Activated T-cell treated with anti-CD3 and anti-CD28 coated beads, Interleukin-2, amount 50 U/mL, for 48 hours (primary cell): ENCODE measurements at places on chromosomes 13 and 19.
A peak's percentile ranks its signal among the peaks of the same experiment; 100 is the strongest.

GRCh38 chr13:110507678-110508381 lies 53.7 kb downstream of the RAB20 start:
- DNase-seq, result no peak

- DNase-seq, result no peak
Measured at GRCh38 chr13:24741016-24741662, 22.8 kb upstream of the RNF17 start.

DNA sequence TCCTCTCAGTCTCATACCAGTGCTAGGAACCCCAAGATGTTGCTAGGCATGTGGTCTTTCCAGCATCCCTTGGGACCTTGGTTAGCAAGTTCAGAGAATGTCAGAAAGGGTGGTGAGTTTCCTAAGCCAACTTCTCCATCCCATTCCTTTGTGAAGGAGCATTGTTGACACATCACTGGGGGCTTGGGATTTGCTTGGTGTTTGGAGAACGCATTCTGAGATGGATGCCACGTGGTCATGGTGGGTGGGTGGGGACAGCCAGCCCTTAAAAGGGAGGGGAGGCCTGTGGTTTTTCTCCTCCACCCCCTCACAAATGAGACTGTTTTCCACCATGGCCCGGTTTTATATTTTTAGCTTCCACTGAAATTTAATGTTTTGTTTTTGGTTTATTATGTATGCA lies 83.3 kb upstream of the ZNF536 start:
- no peak for DNase-seq

DNA sequence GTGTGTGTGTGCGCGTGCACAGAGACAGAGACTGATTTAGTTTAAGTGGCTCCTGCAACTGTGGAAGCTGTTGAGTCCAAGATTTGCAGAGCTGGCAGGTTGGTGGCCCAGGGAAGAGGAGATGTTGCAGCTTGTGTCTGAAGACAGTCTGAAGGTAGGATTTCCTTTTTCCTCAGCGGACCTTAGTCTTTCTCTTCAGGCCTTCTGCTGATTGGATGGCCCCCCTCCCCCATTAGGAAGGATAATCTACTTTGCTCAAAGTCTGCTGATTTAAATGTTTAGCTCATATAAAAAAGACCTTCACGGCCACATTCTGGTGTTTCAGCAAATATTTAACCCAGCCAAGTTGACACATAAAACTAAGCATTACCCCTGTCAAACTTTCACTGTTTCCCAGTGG lies 84.3 kb downstream of the SLC15A1 start:
- DNase-seq, result no peak

- DNase-seq, result no peak
Measured at GRCh38 chr19:34555447-34555846, 73.9 kb downstream of the WTIP start.

- DNase-seq, result no peak
Measured at GRCh38 chr13:71546881-71547280, 320.1 kb downstream of the DACH1 start.

DNA sequence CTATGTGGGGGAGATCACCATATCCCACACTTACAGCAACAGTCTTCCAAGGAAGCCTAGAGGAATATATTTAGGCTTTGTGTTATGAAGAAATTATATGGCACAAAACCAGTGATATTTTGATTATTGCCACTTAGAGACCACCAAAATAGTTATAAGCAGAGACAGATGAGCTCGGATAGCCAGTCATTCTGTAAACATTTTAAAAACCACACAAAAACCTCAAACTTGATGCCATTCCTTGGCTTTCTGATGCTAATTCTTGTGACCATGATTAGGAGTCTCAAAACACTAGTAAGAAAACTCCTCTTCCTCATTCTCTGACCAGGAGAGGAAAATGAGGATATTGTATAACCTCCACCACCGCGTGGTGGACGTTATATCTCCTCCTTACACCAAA lies 496.4 kb downstream of the FOXO1 start:
- DNase-seq, result no peak

DNA sequence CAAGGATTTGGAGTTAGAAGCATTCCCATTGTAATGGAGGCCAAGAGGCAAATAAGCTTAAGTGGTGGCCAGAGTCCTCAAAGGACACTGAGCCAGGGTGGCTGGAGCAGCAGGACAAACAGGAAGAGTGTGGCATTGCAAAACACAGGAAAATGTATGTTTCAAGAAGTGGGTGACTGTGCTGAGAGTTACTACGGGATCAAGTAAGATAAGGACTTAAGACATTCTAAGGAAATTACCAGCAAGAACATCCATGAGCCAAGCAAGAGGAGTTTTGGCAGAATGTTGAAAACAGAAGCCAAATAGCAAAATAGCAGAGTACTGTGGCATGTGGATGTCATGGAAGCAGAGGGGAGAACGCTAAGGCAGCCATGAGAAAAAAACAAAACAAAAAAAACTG lies 104.2 kb downstream of the RAP2A start:
- no peak for DNase-seq

- no peak for DNase-seq
Measured at GRCh38 chr13:46131705-46132104, 26.9 kb upstream of the CPB2 start.

- no peak for DNase-seq
Measured at GRCh38 chr13:47092202-47092601, 195.3 kb upstream of the HTR2A start.

GRCh38 chr19:45200568-45200967 lies 22.0 kb downstream of the BLOC1S3 start:
- no peak for DNase-seq

- DNase-seq, result peak; percentile 82
Measured at GRCh38 chr19:19460761-19461265, 54.5 kb downstream of the TSSK6 start.

DNA sequence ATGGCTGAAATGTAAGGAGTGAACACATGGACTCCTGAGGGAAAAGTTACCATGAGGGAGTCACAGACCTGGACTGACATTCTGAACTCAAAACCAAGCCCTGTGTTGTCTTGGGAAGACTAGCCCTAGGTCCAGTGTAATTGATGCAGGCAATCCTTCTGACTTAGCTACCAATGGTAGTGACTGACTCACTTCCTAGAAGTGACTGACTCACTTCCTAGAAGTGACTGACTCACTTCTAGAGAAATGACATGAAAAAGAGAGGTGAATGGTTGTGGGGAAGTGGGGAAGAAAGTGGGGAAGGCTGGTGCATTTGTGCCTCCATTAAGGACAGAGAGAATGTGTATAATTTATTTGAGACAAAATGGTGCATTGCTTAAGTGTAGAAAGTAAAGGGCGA lies 49.9 kb downstream of the EDNRB start:
- DNase-seq, result no peak

DNA sequence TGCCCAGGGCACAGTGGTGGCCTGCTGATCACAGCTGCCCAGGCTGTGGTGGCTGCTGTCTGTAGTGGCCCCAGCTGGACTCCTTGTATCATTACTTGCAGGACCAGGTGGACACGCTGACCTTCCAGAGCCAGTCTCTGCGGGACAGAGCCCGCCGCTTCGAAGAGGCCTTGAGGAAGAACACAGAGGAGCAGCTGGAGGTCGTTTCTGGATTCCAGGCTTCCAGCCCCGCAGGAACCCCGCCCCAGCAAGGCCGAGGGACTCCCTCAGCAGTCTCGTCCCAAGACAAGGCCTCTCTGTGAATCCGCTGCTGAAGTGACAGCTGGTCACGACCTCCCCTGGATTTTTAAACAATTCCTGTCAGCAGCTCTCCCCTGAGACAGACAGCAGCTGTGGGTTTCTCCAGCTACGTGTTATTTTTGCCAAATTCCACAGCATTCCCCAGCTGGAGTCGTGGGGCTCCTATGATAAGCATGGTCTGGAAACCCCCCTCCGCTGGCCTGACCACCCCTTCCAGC lies 98.3 kb downstream of the SLC7A1 start:
- DNase-seq, result no peak

- no peak for DNase-seq
Measured at GRCh38 chr13:97015661-97016350, 21.5 kb upstream of the OXGR1 start.

DNA sequence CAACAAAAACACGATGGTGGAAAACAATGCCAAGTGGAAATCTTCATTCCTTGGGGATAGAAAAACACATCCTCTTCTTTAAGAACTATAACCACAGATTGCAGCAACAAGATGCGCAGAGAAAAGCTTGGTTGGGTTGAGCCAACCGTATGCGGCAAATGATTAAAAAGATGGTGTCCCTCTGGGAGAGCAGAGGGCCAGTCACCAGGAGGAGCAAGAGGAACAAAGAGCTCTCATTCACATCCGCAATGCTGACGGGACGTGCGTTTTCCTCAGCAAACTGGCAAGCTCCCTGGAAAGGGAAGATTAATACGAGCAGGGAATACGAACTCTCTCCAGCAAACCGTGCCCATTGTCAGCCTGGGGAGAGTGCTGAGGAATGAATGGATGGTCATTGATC lies 141.6 kb downstream of the KATNAL1 start:
- DNase-seq, result no peak

DNA sequence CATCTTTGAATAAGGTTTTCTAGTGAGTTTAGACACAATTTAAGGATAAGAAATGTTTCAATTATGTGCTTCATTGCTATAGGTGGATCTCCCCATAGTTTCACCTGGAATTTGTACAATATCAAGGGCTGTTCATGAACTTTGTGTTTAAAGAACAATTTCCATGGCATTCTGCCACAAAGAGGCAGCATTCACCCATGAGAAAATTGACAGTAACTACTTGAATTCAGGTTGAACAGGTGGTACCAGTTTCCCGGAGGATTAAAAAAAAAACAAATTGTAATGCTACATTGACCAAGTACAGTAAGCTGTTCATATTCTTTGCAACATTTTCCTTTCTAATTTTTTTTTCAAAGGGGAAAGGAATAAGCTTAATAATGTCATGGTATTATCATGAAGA lies 9.1 kb downstream of the SLITRK5 start:
- no peak for DNase-seq

DNA sequence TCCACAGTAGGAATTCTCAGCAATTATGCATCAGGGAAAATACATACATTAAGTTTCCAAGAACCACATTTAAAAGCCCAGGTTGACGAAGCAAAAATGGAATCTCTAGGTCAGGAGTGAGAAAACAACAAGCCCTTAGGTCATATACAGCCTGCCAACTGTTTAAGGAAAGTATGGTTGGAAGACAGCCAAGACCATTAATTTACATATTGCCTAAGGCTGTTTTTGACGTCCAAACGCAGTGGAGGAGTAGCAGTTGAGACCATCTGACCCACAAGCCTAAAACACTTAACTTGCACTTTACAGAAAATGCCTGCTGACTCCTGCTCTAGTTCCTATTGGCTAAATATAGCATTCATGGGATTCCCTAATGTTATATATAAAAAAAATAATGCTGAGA lies 299.0 kb downstream of the ITGBL1 start:
- DNase-seq, result no peak

DNA sequence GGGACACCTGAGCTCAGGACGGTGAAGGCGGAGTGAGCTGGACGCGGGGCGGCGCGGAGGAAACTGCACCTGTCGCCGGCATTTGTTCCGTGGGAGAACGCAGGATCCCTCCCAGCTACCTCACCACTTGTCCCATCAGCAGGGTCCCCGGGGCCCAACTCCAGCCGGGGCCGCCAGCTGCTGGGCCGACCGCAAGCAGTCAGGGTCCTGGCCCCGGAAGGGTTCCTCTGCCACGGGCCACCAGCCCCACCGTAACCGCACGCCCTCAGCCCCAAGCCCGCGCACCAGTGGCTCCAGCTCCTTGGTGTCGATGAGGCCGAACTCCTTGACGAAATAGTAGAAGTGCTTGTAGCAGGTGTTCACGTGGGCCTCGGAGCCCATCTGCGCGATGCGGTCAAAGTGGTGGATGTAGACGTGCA lies 19.6 kb downstream of the MOB3A start:
- DNase-seq, result no peak
